Esophagus squamous epithelium (tissue), 5 donors: ENCODE measurements at places on chromosomes 3 and 15. TPM values are rescaled to one million over a fixed set of nuclear protein-coding genes. Genes with fewer than 3 reads are reported as not detected.
A peak's percentile ranks its signal among the peaks of the same experiment; 100 is the strongest.

GRCh38 chr15:45670511-45670910 lies 35.7 kb downstream of the SQOR start:
- H3K27ac ChIP-seq, result no peak overlapping the region
- DNase-seq, result no peak
- H3K4me1 ChIP-seq, result peaks cover 4% of the 10 kb centered on the region
- no peaks in the 10 kb centered on the region for H3K27me3 ChIP-seq
- H3K36me3 ChIP-seq, result peaks cover 6% of the 10 kb centered on the region

The PARP16 gene
- total RNA-seq, result 5.8 TPM

- H3K27me3 ChIP-seq, result no peaks in the 10 kb centered on the region
- no peak overlapping the region for H3K27ac ChIP-seq
- H3K4me3 ChIP-seq, result no peak overlapping the region
- H3K4me1 ChIP-seq, result no peaks in the 10 kb centered on the region
- no peaks in the 10 kb centered on the region for H3K36me3 ChIP-seq
These were observed 21.1 kb downstream of the HAPLN3 start for GRCh38 chr15:88874275-88874674.

DNA sequence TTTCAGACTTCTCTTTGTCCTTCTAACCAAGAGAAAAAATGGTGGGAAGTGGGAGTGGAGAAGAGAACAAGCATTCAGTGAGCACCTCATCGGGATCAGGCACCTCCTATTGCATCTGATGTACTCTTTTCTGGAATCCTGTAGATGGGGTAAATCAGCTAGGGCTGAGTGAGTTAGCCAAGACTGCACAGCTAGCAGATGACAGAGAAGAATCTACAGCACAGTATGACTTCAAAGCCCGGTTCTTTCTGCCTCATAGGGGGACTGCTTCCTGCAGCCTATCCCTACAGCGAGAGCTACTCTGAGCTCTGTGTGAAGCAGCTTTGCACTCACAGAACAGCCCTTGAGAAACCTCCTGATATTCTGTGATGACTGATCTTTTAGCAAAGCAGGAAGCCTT lies 275.2 kb upstream of the MEIS2 start:
- H3K4me3 ChIP-seq, result no peak overlapping the region
- no peak for DNase-seq
- H3K4me1 ChIP-seq, result no peaks in the 10 kb centered on the region

DNA sequence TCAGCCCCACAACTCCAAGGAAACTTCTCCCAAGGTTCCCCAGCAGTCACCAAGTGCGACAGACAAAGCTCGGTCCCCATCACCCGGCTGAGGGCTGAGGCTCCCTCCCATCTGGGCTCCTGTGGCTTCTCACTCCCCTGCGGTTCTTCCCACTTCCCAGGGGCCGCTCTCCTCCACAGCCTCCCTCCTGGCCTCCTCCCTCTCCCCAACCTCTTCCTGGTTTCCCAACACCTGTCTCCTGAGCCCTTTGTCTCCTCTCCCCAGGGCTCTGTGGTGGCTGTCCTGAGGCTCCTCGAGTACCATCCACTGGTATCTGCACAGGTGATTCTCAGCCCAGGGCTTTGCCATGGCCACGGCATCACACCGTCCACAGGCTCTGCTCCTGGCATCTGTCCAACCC lies 113.2 kb upstream of the NSMCE3 start:
- no peak for DNase-seq
- no peaks in the 10 kb centered on the region for H3K4me1 ChIP-seq
- H3K36me3 ChIP-seq, result no peaks in the 10 kb centered on the region
- H3K4me3 ChIP-seq, result no peak overlapping the region
- no peak overlapping the region for H3K27ac ChIP-seq

DNA sequence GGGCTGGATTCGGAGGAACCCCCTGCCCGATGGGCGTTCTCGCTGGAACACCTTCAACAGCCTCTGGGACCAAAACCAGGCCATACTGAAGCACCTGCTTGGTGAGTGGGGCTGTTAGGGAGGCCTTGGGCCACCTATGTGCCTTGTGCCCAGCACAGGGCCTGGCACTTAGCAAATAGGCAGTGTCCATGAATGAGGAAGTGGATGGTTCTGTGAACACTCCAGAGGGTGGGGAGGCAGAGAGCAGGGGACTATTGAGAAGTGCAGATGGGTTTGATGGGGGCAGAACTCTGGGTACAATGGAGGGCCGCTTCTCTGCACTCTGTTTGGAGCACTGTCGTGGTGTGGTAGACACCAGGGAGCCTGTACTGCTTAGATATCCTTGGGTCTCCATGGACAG lies 1.5 kb downstream of the ECE2 start:
- no peaks in the 10 kb centered on the region for H3K4me1 ChIP-seq
- DNase-seq, result no peak
- H3K36me3 ChIP-seq, result no peaks in the 10 kb centered on the region
- no peak overlapping the region for H3K4me3 ChIP-seq
- H3K27me3 ChIP-seq, result peaks cover 55% of the 10 kb centered on the region

DNA sequence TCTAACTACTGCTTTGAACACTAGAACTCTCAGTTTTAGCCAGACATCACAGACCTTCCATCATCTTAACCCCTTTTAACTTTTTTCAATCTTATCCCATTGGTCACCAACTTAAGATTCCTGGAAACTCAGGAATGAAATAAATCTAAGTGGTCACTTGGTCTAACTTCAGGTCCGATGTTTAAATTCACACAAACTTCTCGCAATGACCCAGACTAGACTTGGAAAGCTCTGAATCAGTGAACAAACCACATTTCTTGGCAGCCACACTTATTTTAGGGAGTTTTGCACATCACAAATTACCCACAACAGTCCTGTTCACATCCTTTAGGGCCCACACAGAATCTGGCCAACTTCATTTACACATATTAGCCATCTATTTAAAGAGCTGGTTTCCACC lies 118.9 kb downstream of the MAGI1 start:
- H3K4me1 ChIP-seq, result no peaks in the 10 kb centered on the region
- no peak for DNase-seq
- H3K4me3 ChIP-seq, result no peak overlapping the region
- no peaks in the 10 kb centered on the region for H3K27me3 ChIP-seq

The MST1 gene
- 2.3 TPM for total RNA-seq

The KLHL40 gene
- not detected for total RNA-seq

- peak overlapping the region; percentile 46 for H3K4me3 ChIP-seq
- H3K4me1 ChIP-seq, result peaks cover 55% of the 10 kb centered on the region
- peak overlapping the region; percentile 48 for H3K27ac ChIP-seq
- no peak for DNase-seq
These were observed 3.6 kb downstream of the GALNT15 start for GRCh38 chr3:16177962-16178627.

DNA sequence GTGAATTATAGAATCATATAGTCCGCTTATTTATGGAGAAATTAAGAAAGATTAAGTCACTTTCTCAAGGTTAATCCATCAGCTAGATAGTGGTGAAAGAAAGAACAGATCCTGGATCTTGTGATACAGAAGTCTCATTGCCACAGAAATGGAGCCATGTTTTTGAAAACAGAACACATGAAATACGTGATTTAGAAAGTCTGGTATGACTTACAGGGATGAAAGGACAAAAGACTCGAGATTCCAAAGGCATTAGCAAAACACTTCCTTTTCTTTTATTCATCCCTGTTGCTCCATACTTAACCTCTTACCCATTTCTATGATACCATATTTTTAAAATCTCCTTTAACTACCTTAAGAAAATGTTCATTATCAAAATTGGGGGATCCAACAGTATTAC lies 40.0 kb upstream of the TEX9 start:
- no peaks in the 10 kb centered on the region for H3K27me3 ChIP-seq
- no peaks in the 10 kb centered on the region for H3K36me3 ChIP-seq
- no peak for DNase-seq
- no peak overlapping the region for H3K27ac ChIP-seq
- H3K4me3 ChIP-seq, result no peak overlapping the region

DNA sequence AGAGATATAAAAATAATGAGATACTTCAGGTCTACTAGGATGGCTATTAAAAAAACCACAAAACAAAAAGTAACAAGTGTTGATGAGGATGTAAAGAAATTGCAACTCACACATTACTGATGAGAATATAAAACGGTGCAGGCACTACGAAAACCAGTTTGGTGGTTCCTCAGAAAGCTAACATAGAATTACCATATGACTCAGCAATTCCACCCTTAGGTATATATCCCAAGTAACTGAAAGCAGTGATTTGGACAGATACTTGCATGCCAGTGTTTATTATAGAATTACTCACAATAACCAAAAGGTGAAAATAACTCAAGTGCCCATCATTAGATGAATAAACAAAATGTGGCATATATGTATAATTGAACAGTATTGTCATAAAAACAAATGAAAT lies 87.5 kb upstream of the MELTF start:
- DNase-seq, result no peak
- peak overlapping the region; percentile 0 for H3K27ac ChIP-seq
- no peaks in the 10 kb centered on the region for H3K27me3 ChIP-seq
- no peak overlapping the region for H3K4me3 ChIP-seq

DNA sequence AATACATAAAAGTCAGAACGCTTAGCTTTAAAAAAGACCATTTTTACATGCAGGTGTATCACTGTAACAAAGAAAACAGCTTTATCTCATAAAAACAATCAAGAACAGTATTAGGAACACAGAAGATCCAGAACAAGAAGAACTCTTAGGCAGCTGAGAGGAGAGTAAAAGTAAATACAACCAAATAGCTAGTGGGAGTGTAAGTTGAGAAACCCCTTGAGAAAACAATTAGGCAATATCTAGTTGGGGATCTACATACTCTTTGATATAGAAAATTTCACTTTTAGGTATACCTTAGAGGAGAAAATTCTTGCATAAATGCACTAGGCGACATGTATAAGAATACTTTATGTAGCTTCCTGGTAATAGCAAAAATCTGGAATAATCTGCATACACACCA lies 7.5 kb downstream of the TMF1 start:
- H3K4me1 ChIP-seq, result peaks cover 26% of the 10 kb centered on the region
- H3K27me3 ChIP-seq, result no peaks in the 10 kb centered on the region
- peaks cover 96% of the 10 kb centered on the region for H3K36me3 ChIP-seq
- no peak overlapping the region for H3K27ac ChIP-seq
- no peak overlapping the region for H3K4me3 ChIP-seq
- DNase-seq, result no peak

DNA sequence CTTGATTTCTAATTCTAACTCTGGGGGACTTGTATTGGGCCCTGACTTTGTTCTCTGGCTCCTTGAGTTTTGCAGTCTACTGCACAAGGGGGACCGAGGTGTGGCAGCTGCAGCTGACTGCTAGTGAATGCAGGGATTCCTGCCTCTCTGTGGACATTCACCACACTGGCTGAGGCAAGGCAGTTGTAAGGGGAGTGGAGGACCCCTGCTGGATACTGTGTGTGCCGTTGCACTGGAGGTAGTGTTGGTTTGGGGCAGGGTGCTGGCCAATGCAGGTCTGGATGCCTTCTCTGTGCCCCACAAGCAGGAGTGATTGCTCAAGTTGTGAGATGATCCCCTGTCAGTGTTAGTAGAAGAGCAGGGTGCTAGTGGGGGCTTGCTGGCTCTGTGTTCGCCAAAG lies 626.1 kb downstream of the SQOR start:
- no peaks in the 10 kb centered on the region for H3K36me3 ChIP-seq
- H3K27me3 ChIP-seq, result no peaks in the 10 kb centered on the region
- no peaks in the 10 kb centered on the region for H3K4me1 ChIP-seq
- H3K4me3 ChIP-seq, result no peak overlapping the region
- no peak for DNase-seq
- no peak overlapping the region for H3K27ac ChIP-seq

The PLS1 gene
- total RNA-seq, result 23.9 TPM

GRCh38 chr3:105210141-105210540 lies 156.6 kb upstream of the ALCAM start:
- H3K27me3 ChIP-seq, result no peaks in the 10 kb centered on the region
- H3K4me1 ChIP-seq, result no peaks in the 10 kb centered on the region
- no peak for DNase-seq
- no peak overlapping the region for H3K27ac ChIP-seq

GRCh38 chr3:51501833-51502561 lies 2.2 kb upstream of the DCAF1 start:
- H3K4me3 ChIP-seq, result no peak overlapping the region
- peak overlapping the region; percentile 100 for H3K27ac ChIP-seq
- H3K4me1 ChIP-seq, result peaks cover 9% of the 10 kb centered on the region
- H3K36me3 ChIP-seq, result no peaks in the 10 kb centered on the region

DNA sequence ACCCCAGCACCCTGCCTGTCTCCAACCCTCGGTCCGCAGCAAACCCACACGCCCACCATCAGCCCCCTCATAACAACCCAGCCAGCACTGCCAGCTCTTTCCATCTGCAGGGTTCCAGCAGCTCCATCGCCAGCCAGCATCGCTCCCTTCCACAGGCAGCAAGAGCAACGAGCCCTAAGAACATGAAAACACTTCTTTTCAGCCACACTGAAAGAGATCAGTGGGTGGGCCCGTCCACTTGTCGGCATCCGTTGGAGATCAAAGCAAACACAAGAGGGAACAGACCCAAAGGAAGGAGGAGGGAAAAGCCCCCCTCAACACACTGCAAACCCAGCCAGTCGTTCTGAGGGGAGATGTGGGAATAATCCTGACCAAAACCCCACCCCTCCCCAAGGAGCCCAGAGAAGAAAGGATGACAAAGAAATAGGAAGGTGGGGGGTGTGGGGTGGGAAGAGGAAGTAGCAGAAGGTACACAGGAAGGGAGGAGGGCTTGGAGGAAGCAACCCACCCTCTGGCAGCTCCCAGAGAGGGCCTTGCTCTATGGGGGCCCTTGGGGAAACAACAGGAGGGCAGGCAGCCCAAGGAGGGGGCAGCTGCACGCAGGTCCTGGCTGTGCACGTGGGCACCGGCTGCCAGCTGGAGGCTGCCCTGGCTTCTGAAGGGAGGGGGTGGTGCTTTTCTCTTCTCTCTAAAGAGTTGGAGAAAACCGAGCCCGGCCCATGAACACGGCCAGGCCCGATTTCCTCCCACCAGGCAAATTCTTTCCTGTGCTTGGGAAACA lies 473.6 kb upstream of the PROK2 start:
- no peak overlapping the region for H3K4me3 ChIP-seq
- peaks cover 55% of the 10 kb centered on the region for H3K4me1 ChIP-seq
- H3K27me3 ChIP-seq, result no peaks in the 10 kb centered on the region
- no peaks in the 10 kb centered on the region for H3K36me3 ChIP-seq

- no peak for DNase-seq
- no peaks in the 10 kb centered on the region for H3K36me3 ChIP-seq
- H3K27me3 ChIP-seq, result peaks cover 3% of the 10 kb centered on the region
- H3K27ac ChIP-seq, result no peak overlapping the region
- H3K4me3 ChIP-seq, result no peak overlapping the region
These were observed 258.7 kb upstream of the NSMCE3 start for GRCh38 chr15:29528276-29528675.

The ITPR1 gene
- 68.7 TPM for total RNA-seq

DNA sequence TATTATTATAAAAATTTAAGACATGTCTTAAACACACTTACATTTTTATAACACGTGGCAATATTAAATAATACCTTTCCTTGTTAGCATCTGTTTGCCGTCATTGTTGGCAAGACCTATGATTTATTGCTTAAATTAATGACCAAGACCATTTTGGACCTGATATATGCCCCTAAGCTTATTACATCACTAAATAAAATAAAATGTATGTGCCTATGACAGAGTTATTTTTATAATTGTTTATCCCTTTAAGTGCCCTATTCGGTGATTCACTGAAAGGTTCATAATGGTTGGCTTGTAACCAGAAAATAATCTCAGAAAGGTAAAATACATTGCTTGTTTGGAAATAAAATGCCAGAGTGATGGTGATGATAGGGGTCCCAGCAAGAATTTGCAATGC lies 17.5 kb downstream of the CDIN1 start:
- no peak for DNase-seq
- H3K27me3 ChIP-seq, result no peaks in the 10 kb centered on the region
- H3K4me1 ChIP-seq, result no peaks in the 10 kb centered on the region
- no peaks in the 10 kb centered on the region for H3K36me3 ChIP-seq

The NME9 gene
- total RNA-seq, result not detected

- DNase-seq, result no peak
- no peak overlapping the region for H3K27ac ChIP-seq
- H3K4me3 ChIP-seq, result no peak overlapping the region
- no peaks in the 10 kb centered on the region for H3K27me3 ChIP-seq
- H3K36me3 ChIP-seq, result no peaks in the 10 kb centered on the region
- no peaks in the 10 kb centered on the region for H3K4me1 ChIP-seq
These were observed 18.6 kb upstream of the SECISBP2L start for GRCh38 chr15:49064884-49065283.

The RETNLB gene
- total RNA-seq, result not detected
